ENCODE measurements at places on chromosomes 3 and 15. TPM values are rescaled to one million over a fixed set of nuclear protein-coding genes. Genes with fewer than 3 reads are reported as not detected.

DNA sequence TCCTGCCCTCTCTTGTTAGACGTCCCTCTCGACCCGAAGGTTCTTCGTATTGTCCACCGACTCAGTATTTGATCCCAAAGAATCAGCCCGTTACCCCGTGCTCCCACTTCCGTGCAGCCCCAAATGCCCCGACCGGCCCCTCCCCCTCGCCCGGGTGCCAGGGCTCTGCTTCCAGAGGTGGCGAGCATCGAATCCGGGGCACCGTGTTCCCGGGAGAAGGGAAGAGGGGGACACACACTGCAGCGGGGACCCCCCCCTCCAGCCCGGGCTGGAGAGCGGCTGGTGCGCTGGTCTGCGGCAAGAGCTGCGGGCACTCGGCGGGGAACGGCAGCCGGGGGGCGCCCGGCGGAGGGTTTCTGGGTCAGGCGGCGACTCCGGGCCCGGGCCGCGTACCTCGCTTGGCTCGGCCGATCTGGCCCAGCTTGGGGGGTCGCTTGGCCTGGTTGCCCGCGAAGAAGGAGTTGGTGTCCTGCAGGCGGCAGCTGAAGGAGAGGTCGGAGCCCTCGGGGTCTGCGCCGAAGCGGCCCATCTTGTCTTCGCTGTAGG, 556 bp downstream of the CAMK2N2 start:
- peak; percentile 76 for DNase-seq

DNA sequence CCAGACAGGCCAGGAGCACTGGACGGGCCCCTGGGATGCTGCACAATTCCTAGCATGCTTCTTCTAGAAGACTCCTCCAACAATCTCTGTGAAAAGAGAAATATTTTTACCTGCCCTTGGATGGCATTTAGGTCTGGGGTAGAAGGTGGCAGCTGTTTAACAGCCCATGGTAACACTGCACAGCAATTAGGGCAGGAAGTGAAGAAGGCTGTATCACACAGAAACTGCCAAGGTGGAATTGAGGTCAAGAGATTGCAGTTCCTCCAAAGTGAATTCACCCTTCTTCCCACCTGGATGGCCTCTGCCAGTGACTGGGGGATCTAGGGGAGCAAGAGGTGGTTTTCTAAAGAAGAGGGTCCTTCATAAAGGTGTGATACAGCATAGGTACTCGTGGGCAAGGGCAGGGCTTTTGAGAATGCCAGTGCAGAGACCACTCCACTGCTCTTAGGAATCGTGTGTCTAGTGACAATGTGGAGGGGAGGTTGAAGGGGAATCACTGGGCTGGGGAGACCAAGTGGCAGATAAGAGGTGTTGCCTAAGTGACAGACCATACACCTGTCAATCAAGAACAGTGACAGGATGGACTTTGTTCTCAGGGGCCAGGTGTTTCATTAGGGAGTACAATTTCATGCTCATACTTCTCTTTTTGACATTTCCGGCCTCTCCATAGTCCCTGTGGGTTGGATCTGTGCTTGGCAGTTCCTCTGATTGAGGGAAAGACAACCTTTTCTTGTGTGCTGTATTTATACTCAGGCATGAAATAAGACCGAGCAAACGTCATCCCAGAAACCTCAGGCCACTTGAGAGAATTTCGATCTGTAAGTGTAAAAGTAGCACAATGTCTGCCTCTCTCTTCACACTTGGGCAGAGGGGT, 83.5 kb upstream of the BCL6 start:
- no peak for DNase-seq

GRCh38 chr15:65072027-65072426, 4.2 kb upstream of the RASL12 start:
- DNase-seq = no peak

DNA sequence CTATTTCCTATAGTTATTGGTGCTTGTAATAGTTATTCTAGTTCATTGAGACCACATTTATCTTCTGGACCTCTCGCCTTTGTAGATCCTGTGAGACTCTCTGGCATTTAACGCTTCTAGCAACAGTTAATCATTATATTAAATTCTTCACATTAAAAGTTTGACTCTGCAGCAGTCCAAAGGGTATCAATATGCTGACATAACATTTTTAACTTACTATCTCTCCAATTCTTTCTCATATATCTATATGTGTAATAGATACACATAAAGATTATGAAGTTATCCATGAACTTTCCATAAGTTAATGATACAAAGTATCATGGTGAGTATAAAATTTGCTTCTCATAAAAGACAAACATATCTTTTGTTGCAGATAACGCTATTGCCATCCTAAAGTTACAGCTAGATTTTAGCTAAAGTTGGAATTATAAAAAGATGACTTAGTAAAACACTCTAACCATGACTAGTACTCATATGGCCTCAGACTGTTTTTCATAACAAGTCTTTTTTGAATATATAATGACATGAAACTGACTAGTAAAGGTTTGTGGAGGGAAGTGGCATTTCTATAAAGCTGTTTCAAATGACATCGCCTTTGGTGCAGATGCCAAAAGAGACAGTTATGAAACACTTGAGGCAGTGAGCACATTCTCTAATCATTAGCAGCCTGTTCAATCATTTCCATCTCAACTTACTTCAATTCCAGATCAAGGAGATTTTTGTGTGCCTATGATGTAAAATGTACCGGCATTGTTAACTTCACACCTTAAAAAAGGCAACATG, 379.3 kb upstream of the CBLB start:
- no peak for DNase-seq

DNA sequence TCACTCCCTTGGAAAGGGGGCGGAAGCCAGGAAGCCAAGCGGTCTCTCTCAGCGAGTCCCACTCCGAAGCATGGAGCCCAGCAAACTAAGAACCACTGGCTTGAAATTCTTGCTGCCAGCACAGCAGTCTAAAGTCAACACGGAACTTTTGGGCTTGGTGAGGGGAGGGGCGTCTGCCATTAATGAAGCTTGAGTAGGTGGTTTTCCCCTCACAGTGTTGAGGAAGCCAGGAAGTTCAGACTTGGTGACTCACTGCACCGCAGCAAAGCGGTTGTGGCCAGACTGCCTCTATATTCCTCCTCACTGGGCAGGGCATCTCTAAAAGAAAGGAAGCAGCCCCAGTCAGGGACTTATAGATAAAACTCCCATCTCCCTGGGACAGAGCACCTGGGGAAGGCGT, 665.4 kb upstream of the CBLB start:
- no peak for DNase-seq

DNA sequence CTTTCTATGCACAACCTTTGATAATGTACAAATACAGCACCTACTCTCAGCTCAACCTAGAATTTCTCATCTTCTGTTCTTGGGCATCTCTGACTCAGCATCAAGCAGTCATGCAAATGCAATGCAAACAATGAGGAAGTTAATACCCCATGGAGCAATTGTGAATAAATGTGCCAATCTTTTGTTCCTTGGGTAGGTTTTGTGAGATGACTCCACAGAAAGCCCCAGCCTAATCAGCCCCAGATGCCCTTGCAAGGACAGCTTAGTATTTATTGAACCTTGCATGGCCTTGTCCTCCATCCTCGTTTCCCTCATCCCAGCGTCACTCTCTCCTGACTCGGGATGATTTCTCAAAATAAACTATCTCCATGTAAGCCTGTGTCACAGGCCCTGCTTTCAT, 494.7 kb upstream of the NECTIN3 start:
- no peak for DNase-seq

DNA sequence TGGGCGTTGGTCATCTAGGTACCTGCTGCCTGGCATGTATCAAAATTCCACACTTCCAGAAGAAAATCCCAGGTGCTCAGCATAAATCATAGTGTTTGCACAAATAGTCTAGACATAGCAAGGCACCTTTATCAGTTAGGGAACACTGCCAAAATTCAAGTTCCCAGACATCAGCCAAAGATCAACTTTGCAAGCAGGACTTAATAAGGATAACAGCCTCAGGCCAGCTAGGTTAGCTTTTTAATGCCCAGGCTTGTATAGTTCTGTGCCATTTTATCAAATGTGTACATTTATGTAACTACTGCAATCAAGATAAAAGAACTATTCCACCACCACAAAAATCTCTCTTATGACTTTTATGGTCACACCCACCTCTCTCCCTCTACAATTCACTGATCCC, 30.7 kb downstream of the DZIP3 start:
- peak; percentile 3 for DNase-seq

DNA sequence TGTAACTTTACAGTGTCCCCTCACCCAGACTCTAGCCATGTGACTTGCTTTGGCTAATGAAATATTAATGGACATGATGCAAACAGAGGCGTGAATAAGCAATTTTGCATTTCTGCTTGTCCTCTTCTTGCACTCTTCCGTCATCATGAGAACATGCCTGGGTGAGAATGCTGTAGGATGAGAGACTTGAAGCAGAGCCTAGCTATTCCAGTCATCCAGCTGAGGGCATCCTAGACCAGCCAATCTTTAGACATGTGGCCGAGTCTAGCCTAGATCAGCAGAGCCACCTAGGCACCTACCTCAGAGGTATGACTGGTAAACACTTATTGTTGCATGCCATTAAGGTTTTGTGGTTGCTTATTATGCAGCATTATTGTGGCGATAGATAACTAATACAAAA, 450.5 kb upstream of the AZI2 start:
- DNase-seq = no peak

GRCh38 chr3:123818324-123818920, 65.7 kb downstream of the MYLK start:
- DNase-seq = no peak

GRCh38 chr15:78921517-78921916, 23.3 kb downstream of the CTSH start:
- DNase-seq = no peak

DNA sequence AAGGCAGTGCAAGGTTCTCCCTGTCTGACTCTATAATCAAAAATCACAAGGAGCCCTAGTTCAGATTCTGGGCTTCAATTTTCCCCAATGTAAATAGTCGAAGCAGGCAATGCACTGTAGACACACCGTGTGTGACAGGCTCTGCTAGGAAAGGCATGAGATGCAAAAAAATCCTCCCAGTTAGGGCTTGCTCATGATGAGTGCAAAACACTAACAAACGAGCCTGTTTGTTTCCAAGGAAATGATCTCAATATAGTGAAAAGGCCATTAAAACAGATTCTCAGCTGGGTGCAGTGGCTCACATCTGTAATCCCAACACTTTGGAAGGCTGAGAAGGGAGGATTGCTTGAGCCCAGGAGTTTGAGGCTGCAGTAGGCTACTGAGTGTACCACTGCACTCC, 55.7 kb downstream of the UMPS start:
- DNase-seq = no peak

DNA sequence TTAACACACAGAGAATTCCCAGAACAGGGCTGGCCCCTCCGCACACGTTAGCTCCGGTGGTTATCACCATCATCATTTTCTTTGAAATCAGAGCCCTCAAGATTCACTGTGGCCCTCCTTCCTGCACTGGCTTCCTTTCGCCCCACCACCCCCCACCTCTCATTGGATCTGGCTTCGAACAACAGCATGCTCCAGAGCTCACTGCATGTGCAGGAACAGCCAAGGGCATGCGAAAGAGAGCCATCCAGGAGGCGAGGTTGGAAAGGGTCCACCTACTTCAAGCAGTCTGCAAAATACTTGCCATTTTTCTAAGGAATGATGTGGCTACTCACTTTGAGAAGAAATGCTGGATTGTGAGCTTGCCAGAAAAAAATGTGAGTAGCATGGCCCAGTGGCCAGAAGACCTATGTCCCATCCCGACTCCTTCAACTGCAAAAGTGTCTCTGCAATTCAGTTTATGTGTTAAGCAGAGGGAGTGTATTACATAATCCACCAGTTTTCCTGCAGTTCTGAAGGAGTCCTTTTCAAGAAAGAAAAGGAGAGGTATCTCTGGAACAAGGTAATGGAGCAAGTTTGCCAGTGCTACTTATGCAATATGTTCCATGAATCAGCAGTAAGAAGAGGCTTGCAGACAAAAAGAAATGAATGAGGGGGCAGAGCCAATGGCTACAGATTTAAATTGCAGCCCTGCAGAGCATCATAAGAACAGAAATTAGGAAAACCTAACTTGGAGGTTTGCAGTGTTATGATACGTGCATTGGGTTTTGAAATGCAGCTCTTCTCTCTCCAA, 92.8 kb downstream of the OCA2 start:
- DNase-seq = no peak

GRCh38 chr3:150419959-150420358, 11.9 kb downstream of the TSC22D2 start:
- DNase-seq = no peak

DNA sequence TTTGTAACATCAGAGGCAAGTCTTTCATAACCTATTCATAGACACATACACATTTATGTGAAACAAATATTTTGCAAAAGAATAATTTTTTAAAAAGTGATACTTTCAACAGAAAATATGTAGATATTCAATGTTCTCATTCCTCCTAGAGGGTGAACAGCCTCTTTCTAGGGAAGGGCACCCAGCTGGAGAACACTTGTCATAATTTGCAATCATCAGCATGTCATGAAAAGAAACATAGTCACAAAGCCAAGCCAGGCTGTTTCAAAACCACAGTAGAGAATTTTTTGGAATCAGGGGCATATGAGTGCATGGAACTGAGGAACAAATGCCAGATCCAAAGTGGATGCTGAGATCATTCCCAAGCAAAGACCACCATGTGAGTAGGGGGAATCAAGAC, 406.9 kb upstream of the ADAMTS9 start:
- DNase-seq = no peak

- no peak for DNase-seq
These were observed 24.0 kb downstream of the GOLIM4 start for GRCh38 chr3:168071591-168072322.

GRCh38 chr3:53153980-53154379, 7.0 kb upstream of the PRKCD start:
- no peak for DNase-seq

GRCh38 chr15:61700803-61701202, 359.4 kb downstream of the VPS13C start:
- DNase-seq = no peak

DNA sequence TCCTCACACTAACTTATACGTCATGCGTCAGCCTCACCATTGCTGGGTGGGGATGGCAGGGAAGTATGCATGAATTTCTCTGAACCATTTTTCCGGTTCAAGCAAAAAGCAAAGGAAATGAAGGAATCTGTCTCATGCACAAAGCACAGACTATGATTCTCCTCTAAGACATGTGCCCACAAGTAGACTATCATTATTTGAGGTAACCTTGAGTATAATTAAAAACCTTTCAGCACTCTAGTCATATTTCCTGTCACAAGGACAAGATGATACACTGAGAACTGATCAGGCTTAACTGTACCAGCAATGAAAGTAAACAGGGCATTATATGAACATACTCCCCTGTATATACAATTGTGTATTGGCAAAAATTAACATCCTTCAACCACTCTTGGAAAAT, 56.7 kb upstream of the TSC22D2 start:
- DNase-seq = no peak

The P2RY12 gene
- polyA plus RNA-seq = not detected

The KLHL40 gene
- not detected for polyA plus RNA-seq

The POPDC2 gene
- 38.8 TPM for polyA plus RNA-seq

The CHRM5 gene
- polyA plus RNA-seq = not detected

The P2RY13 gene
- polyA plus RNA-seq = not detected

The KIF7 gene
- 11.2 TPM for polyA plus RNA-seq

The SKIC8 gene
- 78.8 TPM for polyA plus RNA-seq

Measured in SK-N-SH (cell line).